ENCODE measurements at places on chromosomes 12 and 14.

DNA sequence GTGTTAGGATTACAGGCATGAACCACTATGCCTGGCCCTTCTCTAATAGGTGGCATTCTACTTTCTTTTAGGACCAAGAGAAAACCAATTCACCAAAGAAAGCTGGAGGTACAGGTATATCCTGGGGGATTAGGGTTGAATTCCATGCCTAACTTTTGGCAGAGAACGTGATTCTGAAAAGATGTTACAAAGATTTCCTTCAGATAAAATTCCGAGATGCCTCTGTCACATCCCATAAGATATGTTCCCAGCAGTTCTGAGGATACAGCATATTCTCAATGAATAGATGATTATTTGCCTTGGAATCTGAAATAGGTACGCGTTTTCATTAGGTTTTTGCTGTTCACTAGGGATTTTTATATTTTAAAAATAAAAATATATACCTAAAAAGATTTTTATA is 111.9 kb upstream of the KRAS start:
- no peak for DNase-seq

- no peak for DNase-seq
These were observed 336.4 kb downstream of the LRIG3 start for GRCh38 chr12:58583940-58584339.

DNA sequence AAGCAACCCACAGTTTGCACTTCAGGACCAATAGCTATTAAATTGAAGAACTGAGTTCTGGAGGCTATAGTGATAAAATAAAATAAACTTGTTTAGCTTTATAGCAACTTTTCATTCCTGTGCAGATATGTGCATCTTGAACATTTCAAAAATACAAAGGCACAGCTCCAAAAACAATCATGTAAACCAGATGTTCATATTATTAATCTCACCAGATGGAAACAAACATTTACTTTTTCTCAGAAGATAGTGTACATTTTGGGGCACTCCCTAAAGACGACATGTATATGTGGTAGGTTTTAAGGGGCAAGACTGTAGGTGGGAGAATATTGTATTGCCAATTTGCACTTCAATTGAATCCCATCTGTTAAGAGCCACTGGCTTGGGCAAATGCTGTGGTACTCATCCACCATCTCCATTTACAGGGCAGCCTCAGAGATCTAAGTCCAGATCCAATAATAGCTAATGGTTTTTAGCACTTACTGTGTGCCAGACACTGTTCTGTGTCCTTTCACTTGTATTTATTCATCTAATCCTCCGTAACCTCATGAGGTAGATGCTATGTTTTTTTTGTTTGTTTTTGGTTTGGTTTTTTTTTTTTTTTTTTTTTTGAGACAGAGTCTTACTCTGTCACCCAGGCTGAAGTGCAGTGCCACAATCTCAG is 49.1 kb downstream of the PTGER2 start:
- no peak for DNase-seq

- DNase-seq = no peak
These were observed 21.5 kb downstream of the FAM222A start for GRCh38 chr12:109735051-109735521.

- no peak for DNase-seq
These were observed 12.0 kb downstream of the SLC39A2 start for GRCh38 chr14:21011136-21011535.

- no peak for DNase-seq
These were observed 322.9 kb downstream of the TMEM117 start for GRCh38 chr12:44158746-44159145.

DNA sequence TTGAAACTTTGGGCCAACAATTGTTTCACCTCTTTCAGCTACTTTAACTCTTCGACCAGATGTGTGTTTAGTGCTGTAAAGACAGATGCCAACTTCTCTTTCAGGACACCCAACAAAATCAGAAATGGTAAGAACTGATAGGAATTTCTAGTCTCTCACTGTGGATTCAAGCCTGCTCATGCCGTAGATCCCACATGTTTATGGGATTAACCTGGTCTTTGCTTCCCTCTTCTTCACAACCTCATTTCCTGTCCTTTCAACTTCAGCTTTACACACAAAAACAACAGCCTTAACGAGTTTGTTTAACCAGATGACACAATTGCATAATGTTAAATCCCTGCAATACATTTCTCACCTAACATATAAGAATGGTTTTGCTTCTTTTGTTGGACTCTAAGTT is 1031.9 kb upstream of the LRFN5 start:
- no peak for DNase-seq

DNA sequence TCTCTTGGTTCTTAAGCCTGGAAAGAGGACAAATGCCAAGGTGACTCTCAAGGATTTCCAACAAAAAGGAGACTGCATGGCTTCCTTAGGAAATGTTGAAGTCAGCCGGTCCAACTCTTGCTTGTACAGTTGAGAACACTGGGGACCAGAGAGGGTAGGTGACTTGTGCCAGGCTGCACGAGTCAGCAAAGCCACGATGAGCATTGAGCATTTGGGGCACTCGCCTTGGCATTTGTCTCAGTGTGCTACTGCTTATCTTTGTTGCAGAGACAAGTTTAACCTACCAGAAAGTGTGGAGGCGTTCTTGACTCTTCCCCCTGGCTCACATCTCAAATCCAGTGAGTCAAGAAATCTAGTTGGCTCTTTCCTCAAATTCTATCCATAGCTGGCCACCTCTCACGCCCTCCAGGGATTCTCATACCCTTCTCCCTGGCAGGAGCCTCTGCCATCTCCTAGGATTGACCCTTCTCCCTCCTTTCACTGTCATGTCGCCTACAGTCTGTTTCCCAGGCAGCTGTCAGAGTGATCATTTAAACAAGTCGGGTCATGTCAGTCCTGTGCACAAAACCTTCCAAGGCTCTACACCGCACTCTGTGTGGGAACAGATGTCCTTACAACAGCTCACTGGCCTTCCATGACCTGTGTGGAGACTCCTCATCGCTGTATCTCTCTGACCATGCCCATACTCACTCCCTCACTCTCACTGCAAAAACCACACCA is 17.2 kb upstream of the KRT83 start:
- DNase-seq = no peak

GRCh38 chr14:50795909-50796308 is 35.1 kb downstream of the NIN start:
- DNase-seq = no peak

GRCh38 chr12:46064548-46064947 is 74.2 kb upstream of the SCAF11 start:
- DNase-seq = no peak

GRCh38 chr14:35336494-35337268 is 44.5 kb downstream of the PSMA6 start:
- no peak for DNase-seq

GRCh38 chr12:57079821-57080220 is 1.2 kb upstream of the NEMP1 start:
- DNase-seq = no peak

DNA sequence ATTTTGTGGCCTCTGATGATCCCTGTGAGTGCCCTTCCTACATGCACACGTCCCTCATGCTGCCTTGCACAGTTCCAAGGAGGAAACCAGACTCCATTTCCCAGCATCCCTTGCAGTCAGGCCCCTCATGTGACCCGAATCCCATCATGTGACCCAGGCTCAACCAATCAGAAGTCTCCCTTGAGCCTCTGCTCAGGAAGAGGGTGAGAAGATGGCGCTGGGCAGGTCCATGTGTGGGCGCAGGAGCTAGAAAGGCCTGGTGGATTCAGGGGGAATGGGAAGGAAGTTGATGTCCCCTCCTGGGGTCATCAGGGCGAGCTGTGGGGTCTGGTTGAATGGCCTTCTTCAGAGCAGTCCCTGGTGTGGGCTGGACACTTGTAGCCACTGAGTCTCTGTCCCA is 240.5 kb downstream of the ADGRD1 start:
- no peak for DNase-seq

- no peak for DNase-seq
These were observed 125.7 kb upstream of the GRIP1 start for GRCh38 chr12:66804563-66804974.

DNA sequence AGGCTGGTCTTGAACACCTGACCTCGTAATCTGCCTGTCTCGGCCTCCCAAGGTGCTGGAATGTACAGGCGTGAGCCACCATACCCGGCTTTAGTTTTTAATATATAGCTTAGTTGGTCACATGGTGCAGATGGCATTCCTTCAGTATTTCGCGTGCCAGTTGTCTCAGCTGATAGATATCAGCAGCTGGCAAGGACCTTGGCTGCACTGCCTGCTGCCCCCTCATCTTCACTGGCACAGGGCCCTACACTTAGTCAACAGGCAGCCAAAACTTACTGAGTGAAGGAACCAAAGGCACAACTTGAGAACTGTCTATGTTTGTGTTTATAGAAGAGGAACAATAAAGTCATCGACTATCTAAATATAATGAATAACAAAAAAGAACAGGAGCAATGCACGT is 31.0 kb downstream of the EID3 start:
- no peak for DNase-seq

GRCh38 chr12:52673217-52673616 is 7.0 kb downstream of the KRT1 start:
- DNase-seq = no peak

- no peak for DNase-seq
These were observed 22.3 kb downstream of the GALNT6 start for GRCh38 chr12:51368640-51369517.

- no peak for DNase-seq
These were observed 204.8 kb downstream of the NUAK1 start for GRCh38 chr12:105933671-105934665.

DNA sequence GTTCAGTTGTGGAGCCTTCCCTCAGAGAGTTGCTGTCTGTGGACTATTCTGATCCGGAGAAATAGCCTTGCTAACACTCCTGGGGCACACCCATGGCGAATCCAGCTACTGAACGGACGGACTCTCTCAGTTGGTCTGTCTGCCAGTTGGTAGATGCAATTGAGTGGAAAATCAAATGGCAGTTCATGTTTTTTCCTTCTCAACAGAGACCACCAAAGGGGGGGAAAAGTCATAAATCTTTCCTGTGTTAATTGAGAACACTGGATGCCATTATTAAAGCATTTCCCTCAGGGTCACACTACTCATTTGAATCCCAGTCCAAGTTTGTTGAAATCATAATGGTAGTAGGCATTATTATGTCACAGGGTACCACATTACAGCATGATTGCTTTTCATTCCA is 354.3 kb upstream of the FAR2 start:
- DNase-seq = no peak

- DNase-seq = no peak
These were observed 12.6 kb downstream of the R3HDM2 start for GRCh38 chr12:57418255-57418654.

DNA sequence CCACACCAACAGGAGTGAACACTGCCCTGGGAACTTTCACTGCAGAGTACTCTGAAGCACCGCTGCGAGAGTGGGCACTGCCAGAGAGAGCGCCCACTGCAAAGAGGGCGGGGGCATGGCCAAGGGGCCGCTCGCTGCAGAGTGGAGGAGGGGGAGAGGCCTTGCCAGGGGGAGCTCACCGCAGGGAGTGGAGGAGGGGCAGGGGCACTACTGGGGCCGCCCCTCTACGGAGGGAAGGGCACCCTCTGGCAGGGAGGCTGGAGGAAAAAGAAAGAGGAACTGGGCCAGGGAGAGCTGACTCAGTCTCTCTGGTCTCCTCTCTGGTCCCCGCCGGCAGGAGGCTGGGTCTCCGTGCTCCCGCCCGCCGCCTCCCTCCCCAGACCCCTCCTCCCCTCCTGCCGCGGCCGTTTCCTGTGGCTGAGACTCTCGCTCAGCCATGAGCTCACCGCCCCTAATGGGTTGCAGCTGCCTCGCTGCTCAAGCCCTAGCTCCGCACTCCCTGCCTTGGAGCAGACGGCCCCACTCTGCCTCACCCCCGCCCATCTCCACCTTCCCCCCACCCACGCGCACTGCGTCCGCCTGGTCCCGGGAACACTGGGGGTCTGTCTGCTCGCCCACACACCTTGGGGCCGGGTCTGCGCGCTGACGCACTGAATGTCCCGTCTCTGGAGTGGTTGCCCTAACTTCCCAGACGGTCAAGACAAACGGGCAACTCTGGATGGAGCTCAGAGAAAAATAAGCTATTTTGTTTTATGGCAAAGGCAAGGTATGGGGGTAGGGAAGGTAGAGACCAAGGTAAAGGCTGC is 1.3 kb downstream of the ARHGEF40 start:
- DNase-seq = no peak

- DNase-seq = no peak
These were observed 428.2 kb downstream of the ATP23 start for GRCh38 chr12:58369576-58369975.

DNA sequence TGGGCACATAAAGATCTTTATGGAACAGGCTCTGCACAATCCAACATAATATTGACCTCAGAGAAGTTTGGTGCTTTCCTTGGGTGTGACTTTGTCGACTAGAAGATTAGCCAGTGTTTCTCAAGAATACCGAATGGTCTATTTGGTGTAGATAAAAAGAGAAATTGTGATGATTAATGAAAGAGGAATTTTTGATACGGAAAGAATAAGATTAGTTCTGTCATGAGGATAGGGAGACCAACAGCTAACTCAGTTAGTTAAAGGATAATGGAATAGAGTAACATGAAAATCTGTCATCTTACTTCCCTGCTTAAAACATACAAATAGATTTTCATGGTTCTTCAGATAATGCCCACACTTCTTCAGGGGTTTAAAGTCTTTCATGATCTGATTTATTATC is 24.2 kb downstream of the PTPRO start:
- DNase-seq = no peak

DNA sequence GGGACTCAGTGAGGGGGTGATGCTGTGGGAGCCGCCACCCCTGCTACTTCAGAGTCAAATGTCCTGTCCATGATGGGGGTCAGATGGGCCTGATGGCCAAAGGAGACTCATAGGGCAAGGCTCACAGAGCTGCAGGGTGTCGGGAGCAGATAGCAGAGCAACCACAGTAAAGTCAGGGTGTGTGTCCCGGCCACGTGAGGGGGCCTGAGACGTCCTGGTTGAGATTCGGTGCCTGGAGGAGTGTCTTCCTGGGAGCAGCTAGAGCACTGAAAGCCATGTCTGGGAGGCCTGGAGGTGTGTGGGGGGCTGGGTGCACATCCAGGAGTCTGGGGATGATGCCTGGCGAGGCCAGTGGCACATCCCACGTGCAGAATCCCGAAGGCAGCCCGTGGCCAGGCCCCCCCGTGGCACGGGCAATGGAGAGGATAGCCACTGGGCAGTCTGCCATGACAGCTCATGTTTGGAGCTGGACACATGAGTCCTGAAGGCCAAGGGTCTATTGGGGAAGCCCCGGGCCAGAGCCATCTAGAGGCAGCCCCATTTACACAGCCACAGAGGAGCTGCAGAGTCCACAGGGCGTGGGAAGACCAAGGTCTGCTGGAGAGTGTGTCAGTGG is 308.0 kb upstream of the SFSWAP start:
- DNase-seq = no peak

DNA sequence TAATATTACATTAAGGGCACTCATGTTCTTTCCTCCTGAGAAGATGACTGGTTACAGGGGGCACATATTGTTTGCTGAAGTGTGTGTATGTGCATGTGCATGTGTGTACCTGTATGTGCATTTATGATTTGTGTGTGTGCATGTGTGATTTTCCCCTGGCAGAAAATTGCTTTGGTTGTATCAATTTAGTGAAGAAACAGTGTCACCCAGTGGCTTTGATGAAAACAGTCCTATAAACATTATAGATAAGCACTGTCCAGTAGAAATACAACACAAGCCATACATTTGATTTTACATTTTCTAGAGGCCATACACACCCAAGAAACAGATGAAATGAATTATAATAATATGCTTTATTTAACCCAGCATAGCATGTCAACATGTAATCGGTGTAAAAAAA is 8.6 kb downstream of the PDE3A start:
- no peak for DNase-seq

- no peak for DNase-seq
These were observed 143.6 kb downstream of the EMP1 start for GRCh38 chr12:13340149-13340548.

GRCh38 chr12:78938341-78939084 is 73.9 kb downstream of the SYT1 start:
- DNase-seq = no peak

GRCh38 chr12:9363145-9363544 is 154.9 kb upstream of the PZP start:
- no peak for DNase-seq

Measured in Panc1 (cell line).